ENCODE measurements at places on chromosomes 6 and 20.

- DNase-seq, result no peak
Observed at GRCh38 chr20:60115451-60115850, 157.2 kb downstream of the CDH26 start.

- DNase-seq, result no peak
Observed at GRCh38 chr6:148155293-148155692, 187.3 kb upstream of the SASH1 start.

- peak; percentile 60 for DNase-seq
Observed at GRCh38 chr6:112330071-112330878, 16.9 kb upstream of the RFPL4B start.

GRCh38 chr6:137767911-137768690, 99.0 kb upstream of the TNFAIP3 start:
- DNase-seq, result peak; percentile 62

- DNase-seq, result no peak
Observed at GRCh38 chr6:31227143-31227542, 44.7 kb downstream of the HLA-C start.

GRCh38 chr6:37272834-37273566, 15.1 kb upstream of the TMEM217 start:
- DNase-seq, result no peak

DNA sequence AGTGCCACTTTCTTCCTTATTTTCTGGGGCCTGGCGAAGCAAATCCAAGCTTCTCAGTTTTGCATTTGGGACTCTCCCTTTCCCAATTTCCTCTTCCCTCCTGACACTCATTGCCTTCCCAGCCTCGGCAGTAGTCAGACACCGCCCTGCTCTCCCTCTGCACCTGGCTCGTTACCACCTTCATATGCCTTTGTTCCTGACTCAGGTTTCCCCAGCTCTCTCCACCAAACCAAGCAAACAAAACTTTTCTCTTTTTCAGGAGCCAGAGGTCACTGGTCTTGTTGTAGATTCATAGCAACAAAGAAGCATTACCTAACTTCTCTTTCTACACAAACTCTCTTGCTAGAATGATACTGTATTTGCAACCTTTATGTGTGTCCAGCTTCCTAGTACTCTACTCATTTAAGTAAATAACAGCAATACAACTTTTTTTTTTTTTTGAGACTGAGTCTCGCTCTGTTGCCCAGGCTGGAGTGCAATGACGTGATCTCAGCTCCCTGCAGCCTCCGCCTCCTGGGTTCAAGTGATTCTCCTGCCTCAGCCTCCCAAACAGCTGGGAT, 9.0 kb upstream of the ZC3H12D start:
- no peak for DNase-seq

DNA sequence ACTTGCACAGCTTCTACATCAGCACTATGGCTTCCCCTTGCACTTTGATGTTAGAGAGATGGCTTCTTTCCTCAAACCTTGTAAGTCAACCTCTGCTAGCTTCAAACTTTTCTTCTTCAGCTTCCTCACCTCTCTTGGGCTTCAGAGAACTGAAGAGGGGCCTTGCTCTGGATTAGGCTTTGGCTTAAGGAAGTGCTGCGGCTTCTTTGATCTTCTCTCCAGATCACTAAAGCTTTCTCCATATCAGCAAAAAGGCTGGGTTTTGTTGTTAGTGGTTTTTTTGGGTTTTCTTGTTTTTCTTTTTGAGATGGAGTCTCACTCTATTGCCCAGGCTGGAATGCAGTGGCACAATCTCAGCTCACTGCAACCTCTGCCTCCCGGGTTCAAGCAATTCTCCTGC, 24.0 kb downstream of the CDK5RAP1 start:
- no peak for DNase-seq

DNA sequence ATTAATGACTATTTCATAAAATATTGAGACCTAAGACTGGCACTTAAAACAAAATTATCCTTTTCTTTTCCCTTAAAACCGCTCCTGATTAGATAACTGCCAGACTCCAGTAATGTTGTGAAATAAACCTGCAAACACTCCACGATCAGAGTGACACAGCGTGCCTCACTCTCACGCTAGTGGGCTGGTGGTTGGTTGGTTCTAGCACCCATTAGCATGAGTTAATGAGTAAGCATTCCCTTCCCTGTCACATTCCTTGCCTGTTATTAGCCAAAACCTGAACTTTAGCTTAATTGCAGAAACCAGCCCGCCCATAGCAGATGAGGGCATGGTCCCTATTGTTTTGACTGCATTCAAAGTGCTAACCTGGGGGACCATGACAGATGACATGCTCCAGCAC, 193.4 kb downstream of the CD83 start:
- DNase-seq, result peak; percentile 21

GRCh38 chr6:32906539-32906938, 34.3 kb downstream of the HLA-DMB start:
- peak; percentile 74 for DNase-seq

DNA sequence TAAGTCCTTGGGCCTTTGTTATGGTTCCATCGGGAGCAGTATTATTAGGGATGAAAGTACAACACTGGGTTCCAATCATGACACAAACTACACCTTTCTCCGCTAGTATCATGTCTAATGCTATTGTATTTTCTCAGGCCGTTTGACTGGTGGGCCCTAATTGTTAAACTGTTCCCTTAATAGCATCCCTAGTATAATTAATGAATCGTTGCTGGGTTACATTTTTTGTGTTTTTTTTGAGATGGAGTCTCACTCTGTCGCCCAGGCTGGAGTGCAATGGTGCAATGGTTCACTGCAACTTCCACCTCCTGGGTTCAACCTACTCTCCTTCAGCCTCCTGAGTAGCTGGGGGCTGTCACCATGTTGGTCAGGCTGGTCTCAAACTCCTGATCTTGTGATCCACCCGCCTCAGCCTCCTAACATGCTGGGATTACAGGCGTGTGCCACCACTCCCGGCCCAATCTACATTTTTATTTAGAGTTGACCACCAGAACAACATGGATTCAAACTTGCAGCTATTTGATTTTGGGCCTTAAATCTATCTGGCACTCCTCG, 4.1 kb upstream of the ZNFX1 start:
- DNase-seq, result no peak

- DNase-seq, result no peak
Observed at GRCh38 chr6:73513496-73513854, 7.4 kb downstream of the EEF1A1 start.

DNA sequence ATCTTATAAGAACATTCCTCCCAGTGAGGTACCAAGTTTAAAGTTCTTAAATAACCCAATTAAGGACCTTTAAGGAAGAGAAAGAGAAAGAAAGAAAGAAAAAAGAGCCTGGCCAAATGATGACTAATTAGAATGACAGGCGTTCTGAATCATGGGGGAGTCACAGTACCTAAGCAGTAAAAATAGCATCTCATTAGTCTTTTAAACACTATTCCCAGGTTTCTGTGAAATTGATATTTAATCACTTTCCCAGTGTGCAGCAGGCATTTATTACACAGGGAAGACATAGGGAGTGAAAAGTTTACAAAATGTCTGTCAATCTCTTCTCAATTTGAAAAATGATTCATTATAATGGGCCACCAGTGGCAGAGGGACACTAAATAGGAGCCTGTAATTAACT, 251.4 kb upstream of the MANEA start:
- DNase-seq, result peak; percentile 13

GRCh38 chr20:50508171-50508755, 1.9 kb upstream of the PTPN1 start:
- no peak for DNase-seq

DNA sequence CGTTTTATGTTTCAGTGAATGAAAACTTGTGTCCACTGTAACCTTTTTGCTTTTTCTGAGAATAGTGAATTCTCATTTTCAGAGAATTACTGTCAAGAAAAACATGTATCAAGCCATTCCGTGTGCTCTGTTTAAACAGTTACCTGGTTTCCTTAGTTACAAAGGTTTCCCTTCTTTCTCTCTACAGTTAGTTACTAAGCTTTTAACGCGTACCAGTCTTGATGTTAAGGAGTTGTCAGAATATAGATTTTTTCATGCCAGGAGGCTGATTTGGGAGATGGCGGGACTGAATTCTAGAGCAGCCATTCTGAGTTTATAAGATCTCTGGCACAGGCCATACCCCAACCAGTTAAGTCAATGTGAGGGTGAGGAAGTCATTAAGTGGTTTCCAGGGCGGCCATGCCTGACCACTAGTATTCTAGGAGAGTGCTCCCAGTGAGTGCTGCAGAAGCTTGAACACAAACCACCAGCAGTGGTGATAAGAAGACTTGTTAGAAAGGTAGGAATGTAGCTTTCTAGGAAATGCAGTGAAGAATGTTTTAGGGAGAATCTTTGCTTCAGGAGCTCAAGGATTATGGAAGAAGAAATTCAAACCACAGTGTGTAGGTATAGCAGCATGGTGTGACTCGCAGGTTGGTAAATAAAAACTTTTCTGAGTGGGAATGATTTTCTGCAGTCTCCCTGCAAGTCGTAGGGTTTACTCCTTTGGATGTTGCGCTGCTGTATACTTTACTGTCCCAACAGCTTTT, 112.9 kb downstream of the JARID2 start:
- no peak for DNase-seq

DNA sequence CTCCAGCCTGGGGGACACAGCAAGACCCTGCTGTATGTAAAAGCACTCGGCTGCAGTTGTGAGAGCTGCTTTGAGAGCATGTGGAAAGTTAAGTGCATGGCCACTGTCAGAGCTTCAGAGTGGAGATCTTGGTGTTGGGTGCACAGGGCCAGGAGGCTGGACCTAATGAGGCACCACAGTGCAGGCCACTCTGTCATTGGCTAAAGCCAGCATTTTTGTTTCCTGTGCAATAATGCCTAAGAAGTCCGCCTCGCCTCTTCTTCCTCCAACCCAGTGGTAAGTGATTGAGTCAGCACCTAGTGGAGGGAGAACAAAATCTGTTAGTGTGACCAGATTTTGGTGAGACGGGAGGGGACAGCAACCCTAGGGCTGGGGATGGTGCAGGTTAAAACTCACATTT, 60.6 kb downstream of the SSR1 start:
- no peak for DNase-seq

DNA sequence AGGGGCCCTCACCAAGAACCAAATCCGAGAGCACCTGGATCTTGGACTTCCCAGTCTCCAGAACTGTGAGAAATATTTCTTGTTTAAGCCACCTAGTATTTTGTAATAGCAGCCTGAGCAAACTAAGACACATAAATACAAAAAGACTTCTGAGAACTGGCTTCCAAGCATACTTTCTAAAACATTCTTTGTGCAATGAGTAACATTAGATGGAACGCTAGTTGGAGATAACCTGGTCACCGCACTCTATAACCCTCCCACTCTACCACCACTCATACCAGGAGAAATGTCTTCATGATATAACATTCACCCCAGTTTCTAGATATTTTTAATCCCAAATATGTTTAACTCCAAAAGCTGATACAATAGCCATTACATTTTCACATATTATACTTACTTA, 169.5 kb upstream of the THEMIS start:
- peak; percentile 82 for DNase-seq

- DNase-seq, result no peak
Observed at GRCh38 chr6:2622671-2623070, 128.1 kb downstream of the MYLK4 start.

GRCh38 chr6:15329197-15329671, 83.4 kb downstream of the JARID2 start:
- peak; percentile 91 for DNase-seq

DNA sequence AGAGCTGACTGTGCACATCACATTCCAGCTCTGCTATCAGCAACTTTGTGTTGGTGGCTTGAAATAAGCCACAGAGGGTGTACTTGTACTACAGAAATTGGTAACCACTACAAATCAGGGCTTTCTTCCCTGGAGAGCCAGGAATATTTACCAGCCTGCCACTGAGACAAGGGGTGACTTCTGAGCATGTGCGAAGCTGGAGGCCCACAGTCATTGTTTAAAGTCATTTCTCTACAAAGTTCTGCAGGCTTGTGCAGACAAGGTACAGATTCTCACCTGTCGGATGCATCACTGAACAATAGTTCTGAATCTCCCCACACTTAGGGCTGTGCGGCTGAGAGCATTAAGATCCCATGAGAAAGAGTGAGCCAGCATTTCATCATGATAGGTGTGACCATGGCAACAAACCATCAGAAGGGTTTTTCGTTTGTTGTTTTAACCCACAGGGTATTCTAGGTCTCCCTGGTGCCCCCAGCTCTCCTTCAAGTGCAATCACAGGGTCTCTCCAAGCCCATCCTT, 292.8 kb downstream of the CDC5L start:
- no peak for DNase-seq

DNA sequence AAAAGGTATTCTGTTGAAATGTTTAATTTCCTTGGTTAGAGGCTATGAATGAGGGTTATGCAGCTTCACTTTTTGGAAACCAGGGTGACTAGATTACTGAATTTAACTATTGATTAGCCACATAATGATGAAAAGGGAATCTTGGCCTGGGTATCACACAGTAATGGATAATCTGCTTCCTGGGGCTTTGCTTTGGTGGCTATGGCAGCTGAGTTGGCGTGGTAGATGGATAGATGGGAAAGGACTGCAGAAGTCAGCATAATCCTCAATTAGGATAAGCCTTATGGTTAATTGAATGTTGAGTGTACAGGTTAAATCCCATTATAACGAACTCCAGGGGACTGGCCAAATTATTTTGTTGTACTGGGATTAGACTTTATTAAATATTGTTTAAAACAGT, 5.2 kb downstream of the NCOA3 start:
- DNase-seq, result no peak

- DNase-seq, result peak; percentile 40
Observed at GRCh38 chr20:23415959-23416583, 5.2 kb downstream of the NAPB start.

- peak; percentile 15 for DNase-seq
Observed at GRCh38 chr20:63625771-63626423, 1.0 kb downstream of the GMEB2 start.

GRCh38 chr6:62285612-62286469, at the start of gene KHDRBS2:
Gene KHDRBS2 (minus strand): TSS chr6:62286225.
- no peak for DNase-seq

GRCh38 chr20:34920055-34920454, 35.6 kb downstream of the GSS start:
- DNase-seq, result no peak

- no peak for DNase-seq
Observed at GRCh38 chr6:149337320-149337719, 19.8 kb downstream of the TAB2 start.

DNA sequence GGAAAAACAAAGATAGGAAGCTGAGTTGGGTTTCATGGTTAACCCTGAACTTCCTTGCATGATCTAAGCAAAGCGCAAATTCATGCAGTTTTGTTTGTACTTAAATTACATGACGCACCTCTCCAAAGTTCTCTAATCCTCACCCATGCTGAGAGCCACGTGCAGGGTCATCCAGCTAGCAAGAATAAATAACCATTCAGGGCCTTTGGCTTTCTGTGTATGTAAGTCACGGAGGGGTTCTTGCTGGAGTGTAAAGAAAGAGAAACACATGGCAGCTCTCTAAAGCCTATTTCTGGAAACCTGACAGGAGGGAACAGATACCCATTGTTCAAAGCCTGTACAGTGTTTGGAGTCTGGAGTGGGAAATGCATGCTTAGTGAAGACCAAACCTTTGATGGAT, 171.7 kb upstream of the CCN2 start:
- peak; percentile 67 for DNase-seq

DNA sequence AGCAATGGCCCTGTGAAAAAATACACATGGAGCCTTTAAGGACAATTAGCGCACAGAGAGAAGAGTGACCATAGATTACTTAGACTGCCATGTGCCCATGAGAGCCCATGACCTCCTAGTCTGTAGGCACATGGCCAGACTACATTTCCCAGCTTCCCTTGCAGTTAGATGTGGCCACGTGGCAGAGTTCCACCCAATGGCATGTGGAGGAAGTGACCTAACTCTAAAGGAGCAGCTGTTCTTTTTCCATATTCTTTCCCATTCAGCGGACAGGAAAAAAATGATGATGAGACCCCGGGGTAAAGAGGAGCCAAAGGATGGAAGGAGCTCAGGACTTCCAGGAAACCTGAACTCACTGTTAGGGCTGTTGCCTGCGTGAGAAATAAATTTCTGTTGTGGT, 116.6 kb downstream of the CBLN4 start:
- no peak for DNase-seq
